ENCODE measurements at places on chromosomes 4 and X. TPM values are rescaled to one million over a fixed set of nuclear protein-coding genes. Genes with fewer than 3 reads are reported as not detected.

DNA sequence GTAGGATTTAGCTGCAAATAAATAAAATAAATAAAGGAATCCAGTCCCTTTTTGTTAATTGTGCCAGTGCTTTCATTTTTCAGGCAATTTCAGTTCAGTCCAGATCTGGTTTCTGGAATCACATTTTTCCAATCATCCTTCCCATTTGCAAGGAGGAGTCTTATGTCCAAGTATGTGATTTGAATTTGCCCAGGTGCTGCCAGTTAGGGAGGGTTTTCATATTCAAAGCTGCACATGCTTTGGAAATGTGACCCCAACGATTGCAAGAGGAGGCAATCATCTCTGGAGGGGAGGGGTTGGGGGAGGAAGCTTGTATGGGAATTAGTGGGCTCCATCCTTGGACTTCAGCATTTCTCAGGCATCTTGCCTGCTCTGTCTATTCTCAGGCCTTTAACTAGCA is 4.4 kb downstream of the PLAC1 start:
- no peak overlapping the region for H3K27ac ChIP-seq
- H3K4me1 ChIP-seq = no peaks in the 10 kb centered on the region
- no peak overlapping the region for H3K4me3 ChIP-seq
- no peak for DNase-seq
- no peaks in the 10 kb centered on the region for H3K36me3 ChIP-seq
- no peaks in the 10 kb centered on the region for H3K27me3 ChIP-seq

GRCh38 chr4:2299794-2300193 is 37.9 kb upstream of the MXD4 start:
- DNase-seq = no peak
- H3K4me1 ChIP-seq = no peaks in the 10 kb centered on the region
- H3K27ac ChIP-seq = no peak overlapping the region
- no peaks in the 10 kb centered on the region for H3K27me3 ChIP-seq
- no peak overlapping the region for H3K4me3 ChIP-seq

DNA sequence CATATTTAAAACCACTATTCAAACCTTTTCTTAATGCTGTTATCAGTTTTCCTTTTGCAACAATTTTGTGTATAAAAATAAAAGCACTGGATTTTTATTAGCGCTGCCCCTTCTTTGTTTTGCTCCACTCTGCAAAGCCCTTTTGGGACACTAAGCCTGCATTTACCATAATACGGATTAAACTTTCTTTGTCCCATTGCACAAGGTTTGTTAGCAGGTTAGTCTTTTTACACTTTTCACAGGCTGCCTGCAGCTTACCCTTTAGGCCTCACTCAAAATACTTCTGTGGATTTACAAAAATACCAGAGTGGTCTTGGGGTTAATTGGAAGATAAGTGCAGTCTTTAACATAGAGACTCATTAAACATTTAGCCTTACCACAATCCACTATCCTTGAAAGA is 35.7 kb upstream of the MAB21L2 start:
- DNase-seq = no peak
- H3K4me1 ChIP-seq = no peaks in the 10 kb centered on the region
- H3K27ac ChIP-seq = no peak overlapping the region
- no peak overlapping the region for H3K4me3 ChIP-seq
- no peaks in the 10 kb centered on the region for H3K36me3 ChIP-seq
- H3K27me3 ChIP-seq = no peaks in the 10 kb centered on the region

GRCh38 chrX:53239474-53239873 is 14.5 kb upstream of the KDM5C start:
- DNase-seq = no peak
- no peaks in the 10 kb centered on the region for H3K27me3 ChIP-seq
- H3K4me1 ChIP-seq = no peaks in the 10 kb centered on the region

GRCh38 chr4:186121057-186121456 is 16.6 kb downstream of the FAM149A start:
- no peaks in the 10 kb centered on the region for H3K27me3 ChIP-seq
- H3K4me3 ChIP-seq = no peak overlapping the region
- H3K36me3 ChIP-seq = no peaks in the 10 kb centered on the region
- no peaks in the 10 kb centered on the region for H3K4me1 ChIP-seq
- DNase-seq = no peak

- no peak overlapping the region for H3K27ac ChIP-seq
- no peaks in the 10 kb centered on the region for H3K4me1 ChIP-seq
- no peak overlapping the region for H3K4me3 ChIP-seq
- no peaks in the 10 kb centered on the region for H3K27me3 ChIP-seq
Observed at GRCh38 chr4:159024266-159024665, 78.6 kb upstream of the RAPGEF2 start.

DNA sequence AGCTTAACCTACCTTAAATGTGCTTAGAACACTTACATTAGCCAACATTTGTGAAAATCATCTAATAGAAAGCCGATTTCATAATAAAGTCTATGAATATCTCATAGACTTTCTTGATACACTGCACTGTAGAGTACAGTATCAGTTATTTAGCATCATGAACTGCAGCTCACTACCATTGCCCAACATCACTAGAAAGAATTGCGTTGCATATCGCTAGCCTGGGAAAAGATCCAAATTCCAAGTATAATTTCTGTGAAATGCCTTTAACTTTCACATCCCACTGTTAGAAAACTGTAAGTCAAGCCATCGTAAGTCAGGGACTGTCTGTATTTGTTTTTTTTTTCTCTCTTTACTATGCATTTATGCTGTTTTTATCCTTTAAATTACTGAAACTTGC is 918.6 kb upstream of the PABPC4L start:
- H3K4me3 ChIP-seq = no peak overlapping the region
- no peaks in the 10 kb centered on the region for H3K36me3 ChIP-seq
- no peak overlapping the region for H3K27ac ChIP-seq

- H3K27me3 ChIP-seq = no peaks in the 10 kb centered on the region
- no peaks in the 10 kb centered on the region for H3K36me3 ChIP-seq
- H3K4me1 ChIP-seq = no peaks in the 10 kb centered on the region
- DNase-seq = no peak
Observed at GRCh38 chr4:23884261-23884660, 5.6 kb downstream of the PPARGC1A start.

- H3K36me3 ChIP-seq = no peaks in the 10 kb centered on the region
- no peaks in the 10 kb centered on the region for H3K4me1 ChIP-seq
- H3K27me3 ChIP-seq = no peaks in the 10 kb centered on the region
- H3K27ac ChIP-seq = no peak overlapping the region
- H3K4me3 ChIP-seq = no peak overlapping the region
Observed at GRCh38 chr4:183304067-183304466, 16.0 kb downstream of the CLDN22 start.

DNA sequence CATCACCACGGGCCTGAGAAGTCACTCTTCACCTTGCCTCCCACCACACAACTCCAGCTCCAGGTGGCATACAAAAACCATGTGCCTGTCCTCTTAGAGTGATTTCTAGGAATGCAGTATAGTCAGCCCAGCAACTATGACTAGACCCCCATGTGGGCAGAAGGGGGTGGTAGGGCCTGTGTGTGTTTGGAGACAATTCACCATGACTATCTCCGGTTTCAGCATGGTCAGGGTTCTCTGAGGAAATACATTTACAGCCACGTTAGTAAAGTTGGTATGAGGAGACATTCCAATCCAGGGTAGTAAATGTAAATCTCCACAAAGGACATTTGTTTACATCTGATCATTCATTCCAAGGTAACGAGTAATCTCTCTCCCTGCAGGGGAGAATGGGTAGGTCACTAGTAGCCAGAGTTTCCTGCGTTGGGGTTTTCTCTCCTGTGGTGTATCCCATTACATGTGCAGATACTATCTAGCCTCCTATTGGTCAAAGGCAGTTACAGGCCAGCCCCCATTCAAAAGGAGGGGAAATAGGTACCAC is 4.2 kb upstream of the MTMR1 start:
- no peaks in the 10 kb centered on the region for H3K27me3 ChIP-seq
- no peak overlapping the region for H3K4me3 ChIP-seq
- no peaks in the 10 kb centered on the region for H3K4me1 ChIP-seq

GRCh38 chr4:42150653-42151567 is 1.5 kb downstream of the BEND4 start:
- peak overlapping the region; percentile 58 for H3K4me3 ChIP-seq
- H3K27ac ChIP-seq = peak overlapping the region; percentile 53
- peaks cover 56% of the 10 kb centered on the region for H3K27me3 ChIP-seq
- peaks cover 31% of the 10 kb centered on the region for H3K4me1 ChIP-seq
- H3K36me3 ChIP-seq = no peaks in the 10 kb centered on the region

GRCh38 chr4:71832049-71832448 is 48.2 kb upstream of the GC start:
- H3K4me1 ChIP-seq = no peaks in the 10 kb centered on the region
- no peaks in the 10 kb centered on the region for H3K36me3 ChIP-seq
- H3K4me3 ChIP-seq = no peak overlapping the region

DNA sequence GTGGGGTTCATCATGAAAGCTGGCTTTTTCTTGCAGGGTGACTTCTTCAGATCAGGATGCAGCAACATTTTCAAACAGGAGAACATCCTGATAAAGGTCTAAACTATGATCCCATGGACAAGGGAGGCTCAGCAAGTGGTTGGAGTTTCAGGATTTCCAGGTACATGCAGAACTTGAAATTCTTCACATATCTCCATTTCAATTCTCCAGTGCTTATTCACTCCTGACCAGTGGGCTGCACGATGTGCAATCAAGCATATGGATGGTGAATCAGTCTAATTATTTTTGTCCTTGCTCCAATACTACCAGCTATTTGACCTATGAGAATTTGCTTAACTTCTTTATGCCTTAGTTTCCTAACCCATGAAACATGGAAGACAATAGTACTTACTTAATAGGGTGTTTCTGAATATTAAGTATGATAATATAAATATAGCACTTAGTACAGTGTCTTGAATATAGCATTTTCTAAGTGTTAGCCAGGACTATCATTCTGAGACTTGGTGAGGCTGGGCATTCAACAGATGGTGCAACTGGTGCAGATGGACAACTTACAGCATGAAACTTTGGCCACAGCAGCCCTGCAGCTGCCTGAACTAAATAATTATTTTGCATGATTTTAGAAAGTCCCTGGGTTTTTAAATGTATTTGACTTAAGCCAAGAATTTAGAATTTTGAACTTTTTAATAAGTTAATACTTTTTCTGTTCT is 92.4 kb downstream of the HPGD start:
- H3K4me3 ChIP-seq = no peak overlapping the region
- H3K36me3 ChIP-seq = no peaks in the 10 kb centered on the region
- H3K4me1 ChIP-seq = no peaks in the 10 kb centered on the region
- DNase-seq = no peak
- no peaks in the 10 kb centered on the region for H3K27me3 ChIP-seq

DNA sequence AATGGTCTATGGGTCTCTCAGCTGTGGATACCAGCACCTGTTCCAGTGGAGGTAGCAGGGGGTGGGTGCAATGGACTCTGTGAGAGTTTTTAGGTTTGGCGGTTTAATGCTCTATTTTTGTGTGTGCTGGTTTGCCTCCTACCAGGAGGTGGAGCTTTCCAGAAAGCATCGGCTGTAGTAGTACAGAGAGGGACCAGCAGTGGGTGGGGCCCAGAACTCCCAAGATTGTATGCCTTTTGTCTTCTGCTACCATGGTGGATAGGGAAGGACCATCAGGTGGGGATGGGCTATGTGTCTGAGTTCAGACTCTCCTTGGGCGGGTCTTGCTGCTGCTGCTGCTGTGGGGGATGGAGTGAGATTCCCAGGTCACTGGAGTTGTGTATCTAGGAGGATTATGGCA is 557.2 kb upstream of the GRID2 start:
- H3K36me3 ChIP-seq = no peaks in the 10 kb centered on the region
- no peak overlapping the region for H3K4me3 ChIP-seq
- H3K27me3 ChIP-seq = no peaks in the 10 kb centered on the region
- no peak for DNase-seq
- H3K4me1 ChIP-seq = no peaks in the 10 kb centered on the region
- H3K27ac ChIP-seq = no peak overlapping the region

DNA sequence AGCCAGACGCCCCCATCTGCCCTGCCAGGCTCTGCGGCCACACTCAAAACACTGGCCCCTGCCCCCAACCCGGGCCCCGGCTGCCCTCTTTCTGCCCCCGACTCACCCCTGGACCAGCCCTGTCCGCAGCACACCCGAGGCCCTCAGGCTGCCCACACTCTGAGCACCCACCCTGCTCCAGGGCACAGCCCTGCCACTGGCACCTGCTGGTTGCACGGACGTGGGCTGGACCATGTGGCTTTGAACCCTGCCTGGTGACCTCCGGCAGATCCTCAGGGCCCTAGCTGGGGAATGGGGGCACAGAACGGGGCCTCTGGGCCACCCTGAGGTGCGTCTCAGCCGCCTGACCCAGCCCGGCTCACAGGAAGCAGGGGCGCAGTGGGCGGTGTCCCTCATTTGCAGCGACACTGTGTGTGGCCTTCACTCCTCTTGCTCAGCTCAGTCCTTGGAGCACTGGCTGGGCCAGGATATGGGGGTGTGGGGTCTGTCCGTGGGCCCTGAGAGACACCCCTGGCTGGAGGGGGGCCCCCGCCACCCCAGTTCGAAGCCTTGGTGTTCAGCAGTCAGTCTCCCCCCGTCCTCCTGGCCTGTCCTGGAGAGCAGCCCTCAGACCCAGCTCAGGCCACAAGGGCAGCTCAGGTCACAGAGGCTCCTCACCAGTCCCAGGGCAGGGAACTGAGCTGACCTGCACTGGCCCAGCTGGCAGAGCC is 73.2 kb downstream of the FAM53A start:
- H3K4me3 ChIP-seq = no peak overlapping the region
- H3K27me3 ChIP-seq = no peaks in the 10 kb centered on the region
- H3K4me1 ChIP-seq = no peaks in the 10 kb centered on the region
- H3K36me3 ChIP-seq = no peaks in the 10 kb centered on the region
- DNase-seq = no peak
- H3K27ac ChIP-seq = no peak overlapping the region

TLR8 gene
- 1.3 TPM for total RNA-seq

PDLIM3 gene
- total RNA-seq = 52.8 TPM

ADH7 gene
- not detected for total RNA-seq

PNMA5 gene
- total RNA-seq = not detected

PRSS12 gene
- under 0.01 TPM for total RNA-seq

Measured in tibial nerve (tissue), 4 donors.